ENCODE measurements at places on chromosomes 4 and X. TPM values are rescaled to one million over a fixed set of nuclear protein-coding genes. Genes with fewer than 3 reads are reported as not detected.

Gene BOD1L1
- 18.4 TPM for total RNA-seq

Gene HCCS
- total RNA-seq, result 25.3 TPM

Gene ASB9
- not detected for total RNA-seq

Gene CLDN22
- total RNA-seq, result not detected

Gene SCML2
- 0.79 TPM for total RNA-seq

- no peak for DNase-seq
These were observed 24.2 kb downstream of the RBPJ start for GRCh38 chr4:26344901-26345564.

DNA sequence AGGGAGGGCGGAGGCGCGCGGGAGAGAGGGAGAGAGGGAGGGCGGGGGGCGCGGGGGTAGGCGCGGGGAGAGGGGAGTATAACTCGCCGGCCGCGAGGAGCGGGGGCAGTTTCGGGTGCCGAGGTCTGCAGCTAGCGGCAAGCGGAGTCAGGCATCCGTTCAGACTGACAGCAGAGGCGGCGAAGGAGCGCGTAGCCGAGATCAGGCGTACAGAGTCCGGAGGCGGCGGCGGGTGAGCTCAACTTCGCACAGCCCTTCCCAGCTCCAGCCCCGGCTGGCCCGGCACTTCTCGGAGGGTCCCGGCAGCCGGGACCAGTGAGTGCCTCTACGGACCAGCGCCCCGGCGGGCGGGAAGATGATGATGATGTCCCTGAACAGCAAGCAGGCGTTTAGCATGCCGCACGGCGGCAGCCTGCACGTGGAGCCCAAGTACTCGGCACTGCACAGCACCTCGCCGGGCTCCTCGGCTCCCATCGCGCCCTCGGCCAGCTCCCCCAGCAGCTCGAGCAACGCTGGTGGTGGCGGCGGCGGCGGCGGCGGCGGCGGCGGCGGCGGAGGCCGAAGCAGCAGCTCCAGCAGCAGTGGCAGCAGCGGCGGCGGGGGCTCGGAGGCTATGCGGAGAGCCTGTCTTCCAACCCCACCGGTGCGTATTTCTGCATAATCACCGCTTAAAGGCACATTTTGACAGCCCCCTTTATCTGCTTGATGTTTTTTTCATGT, at the start of gene POU4F2:
Gene POU4F2, plus strand, starts transcription at position 108 of the 720 bp plus-strand sequence. Its CDS starts 248 bp downstream, at position 356.
- no peak for DNase-seq

All from bronchial epithelial cell (primary cell).